T follicular helper cell (primary cell): ENCODE measurements at places on chromosomes 6 and 20.

GRCh38 chr20:63404129-63405085, 43.3 kb upstream of the CHRNA4 start:
- DNase-seq: no peak

DNA sequence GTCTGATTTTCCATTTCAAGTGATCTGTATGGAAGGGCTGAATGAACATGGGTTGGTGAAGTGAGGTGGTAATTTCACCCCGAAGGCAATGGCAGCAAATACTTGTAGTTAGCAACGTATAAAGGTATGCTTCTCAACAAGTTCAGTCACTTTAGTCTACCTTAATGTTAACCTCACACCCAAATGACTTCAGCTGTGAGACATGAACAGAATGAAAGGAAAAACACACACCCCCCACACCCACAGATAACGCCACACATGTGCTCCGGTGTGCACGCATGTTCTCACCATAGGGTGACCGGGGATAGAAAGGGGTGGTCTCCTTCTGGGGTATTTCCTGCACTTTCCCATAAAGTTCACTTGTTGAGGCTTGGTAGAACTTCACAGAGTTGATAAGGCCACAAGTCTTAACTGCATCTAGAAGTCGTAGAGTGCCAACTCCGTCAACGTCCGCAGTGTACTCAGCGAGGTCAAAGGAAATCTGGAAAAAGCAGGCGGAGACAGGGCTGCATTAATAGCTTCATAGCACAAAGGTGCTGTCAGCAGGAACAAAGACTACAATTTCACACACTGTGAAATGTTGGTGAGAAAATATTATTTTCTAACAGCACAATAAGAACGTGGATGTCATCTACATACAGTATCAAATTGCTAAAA, 284.8 kb downstream of the GMDS start:
- DNase-seq: no peak

- DNase-seq: no peak
Observed at GRCh38 chr20:40680161-40680959, 8.7 kb downstream of the MAFB start.

DNA sequence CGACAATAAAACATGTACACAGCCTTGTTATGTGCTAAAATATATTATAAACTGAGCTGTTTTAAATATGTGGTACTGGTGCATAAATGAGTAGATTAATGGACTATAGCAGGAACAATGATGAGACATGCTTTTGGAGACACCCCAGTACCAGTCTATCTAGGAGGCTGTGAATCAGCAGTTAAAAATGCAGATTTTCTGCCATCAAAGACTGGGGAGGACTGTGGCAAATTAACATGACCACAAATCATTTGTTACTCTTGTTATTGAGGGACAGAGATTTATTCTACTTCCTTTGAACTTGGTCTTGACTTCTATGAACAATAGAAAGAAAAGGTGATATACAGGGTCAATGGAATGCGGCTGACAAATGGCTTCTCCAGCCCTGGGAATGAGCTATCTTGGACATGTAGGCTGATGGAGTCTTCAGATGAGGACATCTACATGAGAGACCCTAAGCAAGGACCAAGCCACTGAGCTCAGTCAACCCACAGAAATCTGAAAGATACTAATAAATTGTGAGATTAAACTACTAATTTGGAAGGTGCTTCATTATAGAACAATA, 551.7 kb upstream of the GJE1 start:
- no peak for DNase-seq

GRCh38 chr20:36404435-36404978, 98.4 kb downstream of the DLGAP4 start:
- DNase-seq: no peak

- no peak for DNase-seq
Observed at GRCh38 chr6:7629321-7629720, 39.3 kb downstream of the SNRNP48 start.

- no peak for DNase-seq
Observed at GRCh38 chr20:371755-372542, 8.6 kb upstream of the TRIB3 start.

DNA sequence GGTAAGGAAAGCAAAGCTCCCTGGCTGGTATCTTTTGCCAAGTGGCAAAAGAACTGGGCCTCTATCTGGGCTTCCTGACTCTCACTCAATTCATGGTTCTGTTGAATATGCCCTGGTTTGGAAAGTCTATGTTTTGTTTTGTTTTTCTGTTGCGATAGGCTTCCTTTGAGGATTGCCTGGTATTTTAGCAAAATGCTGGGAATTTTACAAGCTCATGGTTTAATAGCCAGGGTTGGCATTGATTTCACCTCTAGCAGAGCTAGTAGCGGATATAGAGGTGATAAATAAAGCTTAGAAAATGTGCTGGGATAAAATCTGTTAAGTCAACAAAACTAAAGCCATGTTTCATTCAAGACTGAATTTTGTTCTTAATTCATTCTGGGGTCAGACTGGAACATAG, 109.9 kb downstream of the RNF144B start:
- DNase-seq: no peak

DNA sequence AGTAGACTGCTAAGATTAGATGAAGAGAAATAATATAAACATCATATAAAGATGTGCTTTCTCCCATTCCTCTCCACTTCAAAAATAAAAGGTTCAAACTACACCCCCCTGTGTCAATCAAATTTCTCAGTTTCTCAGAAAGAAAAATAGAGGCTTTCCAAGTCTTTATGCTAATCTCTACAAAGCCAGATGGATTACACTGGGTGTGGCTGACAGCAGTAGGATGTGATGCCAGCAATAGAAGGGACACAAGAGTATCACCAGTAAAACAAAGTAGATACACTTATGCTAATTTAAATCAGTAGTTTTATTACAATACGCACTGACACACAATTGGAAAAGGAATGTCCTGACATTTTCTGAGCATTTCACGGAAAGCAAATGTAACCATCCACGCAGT, 353.4 kb downstream of the RNGTT start:
- DNase-seq: no peak

DNA sequence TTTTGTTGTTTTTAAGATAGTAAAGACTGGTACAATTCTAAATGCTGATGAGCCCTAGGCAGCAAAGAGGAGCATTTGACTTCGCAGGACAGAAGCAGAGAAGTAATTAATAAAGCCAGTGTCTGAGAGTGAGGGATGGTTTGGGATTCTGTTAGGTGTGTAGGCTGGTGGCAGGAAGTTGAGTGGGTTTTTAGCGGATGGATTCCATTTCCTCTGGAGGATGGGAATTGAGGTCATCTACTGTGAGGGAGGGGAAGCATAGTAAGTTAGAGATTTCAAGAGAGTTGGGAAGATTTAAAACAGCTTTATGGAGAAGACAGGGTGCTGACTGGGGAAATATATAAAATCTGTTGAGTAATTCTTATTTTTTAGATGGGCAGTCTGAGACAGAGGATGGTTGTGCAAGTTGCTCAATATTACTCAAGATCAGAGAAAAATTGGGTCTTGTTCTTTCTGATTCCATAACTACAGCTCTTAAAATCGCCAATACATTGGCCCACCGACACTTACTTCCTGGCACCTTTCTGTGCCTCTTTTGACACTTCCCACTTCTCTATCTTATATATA, 48.8 kb downstream of the PRL start:
- DNase-seq: no peak

DNA sequence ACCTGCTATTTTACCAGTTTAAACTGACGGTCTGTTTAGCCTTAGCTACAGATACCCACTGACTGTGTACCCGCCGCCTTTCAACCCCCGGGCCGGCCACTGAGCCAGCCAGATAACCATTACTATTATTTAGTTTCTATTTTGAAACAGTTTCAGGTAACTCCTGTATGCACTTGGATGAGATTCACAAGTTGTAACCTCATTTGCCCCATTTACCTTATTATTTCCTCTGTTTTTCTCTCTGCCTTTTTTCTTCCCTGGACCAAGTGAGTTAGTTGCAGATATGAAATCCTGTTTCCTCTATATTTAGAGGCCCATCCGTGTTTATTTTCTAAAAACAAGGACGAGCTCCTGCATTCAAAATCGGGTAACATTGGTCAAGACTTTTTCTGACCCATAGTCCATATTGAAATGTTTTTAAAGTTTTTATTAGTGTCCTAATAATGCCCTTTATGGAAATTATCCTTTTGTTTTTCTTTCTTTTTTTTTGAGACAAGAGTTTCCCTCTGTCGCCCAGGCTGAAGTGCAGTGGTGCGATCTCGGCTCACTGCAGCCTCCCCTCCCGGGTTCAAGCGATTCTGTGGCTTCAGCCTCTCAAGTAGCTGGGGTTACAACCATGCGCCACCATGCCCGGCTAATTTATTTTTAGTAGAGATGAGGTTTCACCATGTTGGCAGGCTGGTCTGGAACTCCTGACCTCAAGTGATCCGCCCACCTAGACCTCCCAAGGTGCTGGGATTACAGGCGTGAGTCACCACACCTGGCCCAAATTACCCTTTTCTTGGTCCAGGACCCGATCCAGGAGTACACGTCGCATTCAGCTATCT, 767 bp downstream of the AP5S1 start:
- no peak for DNase-seq

DNA sequence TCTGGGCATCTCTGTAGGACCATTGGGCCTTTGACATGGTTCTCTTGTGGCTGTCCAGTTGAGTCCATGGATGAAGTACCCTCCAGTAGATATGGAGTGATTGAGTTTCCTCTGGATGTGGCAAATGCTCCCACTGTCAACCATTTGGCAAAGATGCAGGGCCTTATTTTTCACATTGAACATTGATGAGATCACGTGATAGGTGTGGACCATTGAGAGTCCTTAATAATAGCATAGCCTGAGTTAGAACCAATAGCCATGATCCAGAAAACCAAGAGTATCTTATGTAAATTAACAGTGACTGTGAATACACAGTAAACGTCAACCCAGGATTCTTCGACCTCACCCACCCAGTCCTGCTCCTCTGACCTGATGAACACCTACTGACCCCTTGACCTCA, 3.0 kb upstream of the PERP start:
- no peak for DNase-seq

- no peak for DNase-seq
Observed at GRCh38 chr6:16933532-16933931, 168.3 kb upstream of the STMND1 start.

GRCh38 chr20:15675813-15676484, 897.3 kb downstream of the KIF16B start:
- DNase-seq: no peak

DNA sequence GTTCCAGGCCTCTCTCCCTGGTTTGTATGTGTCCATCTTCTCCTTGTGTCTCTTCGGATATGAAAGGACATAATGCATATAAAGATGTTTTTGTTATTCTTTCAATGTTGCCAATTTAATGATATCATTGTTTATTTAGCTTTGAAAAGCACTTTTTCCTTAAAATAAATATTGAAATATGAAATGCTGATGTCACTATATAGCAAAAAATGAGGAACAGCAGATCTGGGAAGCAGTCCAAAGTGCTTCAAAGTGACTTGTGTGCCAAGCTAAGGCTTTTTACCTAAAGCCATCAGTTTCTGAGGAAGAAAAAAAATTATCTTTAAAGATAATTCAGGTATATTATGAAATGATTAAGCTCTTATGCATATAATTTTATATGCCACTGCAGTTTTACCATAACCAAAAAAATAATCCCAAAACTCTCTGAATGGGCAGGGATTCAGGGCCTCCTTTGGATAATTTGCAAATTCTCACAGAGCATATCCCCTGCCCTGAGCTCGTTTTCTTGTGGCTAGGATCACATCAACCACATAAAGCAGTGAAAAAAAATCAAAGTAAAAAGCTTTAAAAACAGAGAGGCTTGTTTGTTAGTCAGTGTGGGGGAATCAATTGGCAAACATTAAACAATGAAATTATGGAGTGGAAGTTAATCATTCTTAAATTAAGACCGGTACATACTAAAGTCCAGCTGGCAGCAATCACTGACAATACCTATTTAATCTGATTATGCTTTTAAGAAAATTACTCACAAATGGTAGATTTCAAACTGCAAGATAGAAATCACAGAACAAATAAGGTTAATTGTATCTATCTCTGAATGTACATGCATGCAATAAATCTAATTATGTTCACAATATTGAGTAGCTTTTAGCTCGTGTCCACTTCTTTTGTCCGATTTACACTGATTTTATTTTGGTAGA, 1027.9 kb upstream of the ADGRB3 start:
- no peak for DNase-seq

DNA sequence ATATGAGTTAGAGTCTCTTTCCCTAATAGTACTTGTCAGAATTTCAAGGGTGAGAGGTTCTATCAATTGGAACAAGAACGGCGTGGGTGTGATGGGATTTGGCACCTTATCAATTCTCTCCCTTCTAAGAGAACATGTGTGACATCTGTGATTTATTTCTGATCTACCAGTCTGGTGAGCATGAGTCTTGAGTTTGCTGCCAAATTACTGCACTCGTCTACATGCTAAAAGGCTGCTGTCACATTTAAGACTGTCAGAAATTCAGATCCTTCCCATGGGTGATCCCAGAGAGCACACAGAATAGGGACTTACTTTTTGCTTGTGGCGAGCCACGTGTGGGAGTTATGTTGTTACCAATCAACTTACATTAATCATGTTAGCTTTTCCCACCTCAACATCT, 370.2 kb upstream of the SASH1 start:
- no peak for DNase-seq

DNA sequence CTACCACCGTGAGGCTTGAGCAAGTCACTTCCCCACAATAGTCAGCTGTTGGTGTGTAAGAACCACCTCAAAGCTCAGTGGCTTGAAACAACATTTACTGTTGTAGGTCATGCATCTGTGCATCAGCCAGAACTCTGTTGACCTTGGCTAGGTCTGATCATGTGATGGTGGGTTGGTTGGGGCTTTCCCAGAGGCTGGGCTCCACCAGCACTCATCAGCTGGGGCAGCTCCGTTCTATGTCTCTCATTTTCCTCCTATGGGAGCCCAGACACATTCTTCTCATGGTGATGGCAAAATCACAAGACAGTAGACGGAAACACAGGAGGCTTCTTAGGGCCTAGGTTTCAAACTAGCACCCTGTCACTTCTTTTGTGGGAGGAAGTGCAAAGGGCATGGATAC, 42.8 kb upstream of the PSMF1 start:
- DNase-seq: no peak

GRCh38 chr6:3455569-3456394, 1.1 kb downstream of the SLC22A23 start:
- DNase-seq: no peak

GRCh38 chr6:28553384-28553985, 27.8 kb downstream of the GPX5 start:
- DNase-seq: no peak

DNA sequence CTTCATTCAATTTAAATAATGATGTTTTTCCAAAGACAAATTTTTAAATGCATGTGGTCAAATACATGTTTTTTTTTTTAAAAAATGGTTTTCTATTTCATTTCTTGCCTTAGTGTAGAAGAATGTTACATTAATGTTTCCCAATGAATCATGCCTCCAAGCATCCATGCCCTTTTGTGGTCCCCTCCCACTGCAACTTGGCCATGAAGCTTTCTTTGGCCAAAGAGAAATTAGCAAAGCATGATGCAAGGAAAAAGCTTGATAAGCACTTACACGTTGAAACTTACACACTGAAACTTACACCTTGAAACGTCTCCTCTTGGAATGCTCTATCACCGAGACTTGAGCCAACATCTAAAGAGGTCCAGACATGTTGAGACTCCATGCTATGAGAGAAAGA, 93.0 kb upstream of the ELOVL5 start:
- no peak for DNase-seq

GRCh38 chr6:87071683-87072082, 23.2 kb downstream of the CGA start:
- DNase-seq: no peak
